Adrenal gland (tissue), 19 donors: ENCODE measurements at places on chromosomes 12 and 14. TPM values are rescaled to one million over a fixed set of nuclear protein-coding genes. Genes with fewer than 3 reads are reported as not detected.

DNA sequence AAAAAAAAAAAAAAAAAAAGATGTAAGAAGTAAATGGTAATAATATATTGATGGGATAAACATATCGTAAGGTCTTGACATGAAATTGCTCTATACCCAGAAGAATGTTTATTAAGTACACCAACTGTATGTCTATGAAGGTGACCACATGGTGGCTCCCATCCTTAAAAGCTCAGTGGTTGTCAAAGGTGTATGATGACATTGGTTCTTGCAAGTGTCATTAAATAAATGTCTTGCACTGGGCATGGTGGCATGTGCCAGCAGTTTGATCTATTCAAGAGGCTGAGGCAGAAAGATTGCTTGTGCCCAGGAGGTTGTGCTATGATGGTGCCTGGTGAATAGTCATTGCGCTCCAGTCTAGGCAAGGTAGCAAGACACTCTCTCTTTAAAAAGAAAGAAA, 10.4 kb downstream of the CCT2 start:
- H3K4me1 ChIP-seq, result no peaks in the 10 kb centered on the region
- no peaks in the 10 kb centered on the region for H3K27me3 ChIP-seq
- peaks cover 95% of the 10 kb centered on the region for H3K36me3 ChIP-seq
- H3K27ac ChIP-seq, result no peak overlapping the region
- no peak overlapping the region for H3K4me3 ChIP-seq

DNA sequence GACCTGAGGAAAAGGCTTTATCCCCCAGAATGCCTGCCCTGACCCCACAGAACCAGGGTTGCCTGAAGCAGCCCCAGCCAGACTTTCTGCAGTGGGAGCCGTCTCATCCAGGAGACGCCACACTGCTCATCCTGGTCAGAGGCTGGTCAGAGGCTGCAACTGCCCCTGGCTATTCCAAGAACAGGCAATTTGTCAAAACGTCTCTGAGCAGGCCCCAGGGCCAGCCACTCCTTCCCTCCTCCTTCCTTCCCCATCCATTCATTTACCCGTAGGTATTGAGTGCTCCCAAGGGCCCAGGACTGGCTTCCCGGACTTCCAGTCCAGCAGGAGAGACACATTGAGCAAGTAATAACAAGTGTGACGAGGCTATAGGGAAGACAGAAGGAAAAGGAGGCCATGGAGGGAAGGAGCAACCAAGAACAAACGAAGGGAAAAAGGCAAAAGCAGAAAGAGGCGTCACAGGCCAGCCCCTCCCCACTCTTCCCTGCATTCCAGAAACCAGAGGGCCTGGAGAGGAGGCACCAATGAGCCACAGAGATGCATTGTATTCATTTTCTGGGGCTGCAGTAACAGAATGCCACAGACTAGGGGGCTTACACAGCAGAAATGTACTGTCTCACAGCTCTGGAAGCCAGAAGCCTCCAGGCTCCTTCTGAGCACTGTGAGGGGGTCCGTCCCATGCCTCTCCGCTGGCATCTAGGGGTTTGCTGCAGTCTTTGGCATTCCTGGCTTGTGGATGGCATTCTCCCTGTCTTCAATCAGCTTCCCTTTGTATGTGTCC, 21.0 kb upstream of the CD9 start:
- no peaks in the 10 kb centered on the region for H3K36me3 ChIP-seq
- H3K4me3 ChIP-seq, result no peak overlapping the region
- no peak for DNase-seq
- no peaks in the 10 kb centered on the region for H3K27me3 ChIP-seq

- DNase-seq, result no peak
- H3K27ac ChIP-seq, result no peak overlapping the region
- H3K27me3 ChIP-seq, result no peaks in the 10 kb centered on the region
Observed at GRCh38 chr14:104778694-104779331, 16.7 kb downstream of the AKT1 start.

- no peaks in the 10 kb centered on the region for H3K4me1 ChIP-seq
- H3K4me3 ChIP-seq, result no peak overlapping the region
- no peak for DNase-seq
- no peak overlapping the region for H3K27ac ChIP-seq
- no peaks in the 10 kb centered on the region for H3K27me3 ChIP-seq
Observed at GRCh38 chr14:93980456-93981201, 4.3 kb upstream of the ASB2 start.

GRCh38 chr14:81767266-81767995, 233.8 kb upstream of the SEL1L start:
- H3K4me1 ChIP-seq, result peaks cover 2% of the 10 kb centered on the region
- DNase-seq, result no peak
- no peaks in the 10 kb centered on the region for H3K36me3 ChIP-seq
- no peak overlapping the region for H3K4me3 ChIP-seq
- no peaks in the 10 kb centered on the region for H3K27me3 ChIP-seq

- H3K4me3 ChIP-seq, result no peak overlapping the region
- H3K36me3 ChIP-seq, result no peaks in the 10 kb centered on the region
- no peaks in the 10 kb centered on the region for H3K4me1 ChIP-seq
- H3K27ac ChIP-seq, result no peak overlapping the region
- DNase-seq, result no peak
Observed at GRCh38 chr12:131618303-131618658, 92.6 kb upstream of the SFSWAP start.

GRCh38 chr12:49305762-49306510, 11.0 kb downstream of the PRPH start:
- no peak for DNase-seq
- H3K4me3 ChIP-seq, result no peak overlapping the region
- H3K36me3 ChIP-seq, result no peaks in the 10 kb centered on the region
- no peaks in the 10 kb centered on the region for H3K4me1 ChIP-seq
- no peaks in the 10 kb centered on the region for H3K27me3 ChIP-seq

- H3K36me3 ChIP-seq, result peaks cover 60% of the 10 kb centered on the region
- no peaks in the 10 kb centered on the region for H3K4me1 ChIP-seq
- no peaks in the 10 kb centered on the region for H3K27me3 ChIP-seq
- DNase-seq, result no peak
- no peak overlapping the region for H3K27ac ChIP-seq
Observed at GRCh38 chr12:120457133-120457532, 10.9 kb downstream of the GATC start.

DNA sequence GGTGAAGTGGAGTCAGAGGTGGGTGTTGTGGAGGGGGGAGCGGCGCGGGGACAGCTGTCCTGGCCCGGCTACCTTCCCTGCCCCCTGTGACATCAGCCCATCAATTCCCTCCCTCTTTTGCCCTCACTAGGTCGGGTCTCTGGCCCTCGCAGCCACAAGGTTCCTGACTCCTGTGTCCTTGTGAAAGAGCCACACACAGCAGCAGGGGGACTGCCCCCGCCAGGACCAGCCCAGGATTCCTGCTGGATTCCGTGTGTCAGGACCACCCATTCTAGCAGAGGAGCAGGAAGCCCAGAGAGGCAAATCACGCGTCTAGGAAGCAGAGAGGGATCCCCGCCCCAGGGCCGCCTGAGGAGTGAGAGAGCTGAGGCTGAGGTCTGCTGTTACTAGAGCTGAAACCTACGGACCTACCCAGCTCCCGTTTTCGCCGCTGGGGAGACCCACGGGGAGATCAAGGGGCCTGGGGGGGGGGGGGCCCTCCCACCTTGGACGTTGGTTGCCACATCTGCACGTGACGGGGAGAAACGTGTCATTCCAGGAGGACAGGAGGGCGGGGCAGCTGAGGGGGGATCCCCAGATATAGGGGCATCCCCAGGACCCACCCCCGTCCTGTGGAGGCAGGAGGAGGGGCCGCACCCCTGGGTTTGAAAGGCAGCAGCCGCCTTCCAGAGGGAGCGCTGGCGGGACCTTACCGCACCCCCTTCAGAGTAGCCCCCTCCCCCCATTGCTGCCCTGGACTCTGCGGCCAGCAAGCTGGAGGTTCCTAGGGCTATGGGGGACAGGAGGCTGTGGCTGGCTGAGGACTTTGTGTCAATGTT, 12.5 kb upstream of the INF2 start:
- no peak for DNase-seq
- H3K4me1 ChIP-seq, result peaks cover 41% of the 10 kb centered on the region
- H3K36me3 ChIP-seq, result no peaks in the 10 kb centered on the region
- no peak overlapping the region for H3K27ac ChIP-seq

Gene TAS2R42
- not detected for total RNA-seq

Gene SLCO1B3
- total RNA-seq, result not detected

Gene MFAP5
- total RNA-seq, result 11.5 TPM

Gene RNU4-1
- 1,711 TPM for total RNA-seq

Gene ESRRB
- total RNA-seq, result 0.23 TPM

Gene ACRBP
- total RNA-seq, result 2.6 TPM
